Daoy (cell line): ENCODE measurements at places on chromosomes 12 and 14. TPM values are rescaled to one million over a fixed set of nuclear protein-coding genes. Genes with fewer than 3 reads are reported as not detected.
A peak's percentile ranks its signal among the peaks of the same experiment; 100 is the strongest.

The PACS2 gene
- total RNA-seq = 11.6 and 28.2 TPM in 2 replicates

The GPX2 gene
- total RNA-seq = not detected in 2 replicates

DNA sequence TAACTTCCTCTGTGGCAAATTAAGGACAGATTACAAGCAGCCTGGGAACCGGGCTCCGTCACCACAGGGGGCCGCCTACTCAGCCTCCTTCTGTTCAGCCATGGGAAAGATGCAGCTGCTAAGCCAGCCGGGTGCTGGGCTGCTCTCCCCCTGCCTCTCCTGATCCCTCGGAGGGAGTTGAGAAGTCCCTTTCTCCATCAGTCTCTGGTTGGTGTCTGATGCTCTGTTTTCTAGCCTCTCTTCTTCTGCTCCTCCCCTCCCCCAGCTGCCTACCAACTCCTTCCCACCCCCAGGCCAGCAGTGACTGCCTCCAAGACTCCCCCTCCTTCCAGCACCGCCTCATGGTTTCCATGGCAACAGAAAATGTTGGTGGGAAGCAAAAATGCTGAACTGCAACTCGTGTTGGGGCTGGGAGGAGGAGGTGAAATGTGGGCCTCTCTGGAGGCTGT lies 486.7 kb downstream of the APAF1 start:
- peak; percentile 50 for DNase-seq

GRCh38 chr12:5650829-5651461 lies 219.0 kb downstream of the NTF3 start:
- no peak for DNase-seq

- no peak for DNase-seq
Measured at GRCh38 chr14:64778104-64778754, 74.0 kb downstream of the PLEKHG3 start.

- peak; percentile 78 for DNase-seq
Measured at GRCh38 chr14:51638071-51638944, 13.4 kb upstream of the FRMD6 start.
